ENCODE measurements at places on chromosomes 11 and 22. TPM values are rescaled to one million over a fixed set of nuclear protein-coding genes. Genes with fewer than 3 reads are reported as not detected.

The GAS2 gene
- 1.8 TPM for total RNA-seq

The C11orf87 gene
- not detected for total RNA-seq

DNA sequence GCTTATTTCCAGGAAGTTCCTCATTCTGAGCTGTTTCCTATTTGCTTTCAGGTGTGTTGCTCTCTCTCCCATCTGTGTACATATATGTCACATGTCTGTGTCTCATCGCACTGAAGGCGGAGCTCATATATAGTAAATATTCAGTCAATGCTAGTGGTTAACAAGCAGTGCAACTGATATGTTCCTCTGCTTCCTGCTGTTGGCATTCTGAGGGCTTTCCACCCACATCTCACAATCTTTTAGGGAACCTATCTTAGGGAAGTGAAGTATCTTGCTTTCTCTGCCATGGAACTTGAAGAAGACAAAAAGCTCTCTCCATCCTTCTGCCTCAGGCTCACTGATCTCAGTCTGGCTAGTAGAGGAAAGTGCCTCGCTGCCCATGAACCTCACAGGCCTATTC is 139.8 kb downstream of the TTC17 start:
- no peak for DNase-seq
- peaks cover 6% of the 10 kb centered on the region for H3K27me3 ChIP-seq
- H3K27ac ChIP-seq: no peak overlapping the region
- H3K36me3 ChIP-seq: peaks cover 14% of the 10 kb centered on the region
- no peak overlapping the region for H3K4me3 ChIP-seq

- H3K27ac ChIP-seq: no peak overlapping the region
- no peaks in the 10 kb centered on the region for H3K27me3 ChIP-seq
- peaks cover 10% of the 10 kb centered on the region for H3K4me1 ChIP-seq
- H3K4me3 ChIP-seq: no peak overlapping the region
Measured at GRCh38 chr11:93817426-93818348, 32.7 kb downstream of the VSTM5 start.

- no peak for DNase-seq
- H3K27me3 ChIP-seq: no peaks in the 10 kb centered on the region
- H3K4me3 ChIP-seq: no peak overlapping the region
- H3K4me1 ChIP-seq: peaks cover 69% of the 10 kb centered on the region
Measured at GRCh38 chr11:65417702-65418430, 4.7 kb upstream of the NEAT1 start.

- no peak overlapping the region for H3K4me3 ChIP-seq
- no peaks in the 10 kb centered on the region for H3K27me3 ChIP-seq
- DNase-seq: no peak
- no peak overlapping the region for H3K27ac ChIP-seq
Measured at GRCh38 chr22:46761017-46761416, 1.4 kb upstream of the TBC1D22A start.

The MPZL3 gene
- not detected for total RNA-seq

- H3K27ac ChIP-seq: no peak overlapping the region
- no peak for DNase-seq
- no peak overlapping the region for H3K4me3 ChIP-seq
- peaks cover 4% of the 10 kb centered on the region for H3K27me3 ChIP-seq
- no peaks in the 10 kb centered on the region for H3K4me1 ChIP-seq
Measured at GRCh38 chr11:36534276-36534840, 24.3 kb upstream of the TRAF6 start.

The AMPD3 gene
- 0.75 TPM for total RNA-seq
